Dorsolateral prefrontal cortex (tissue), 122 donors: ENCODE measurements at places on chromosomes 11 and 22. TPM values are rescaled to one million over a fixed set of nuclear protein-coding genes. Genes with fewer than 3 reads are reported as not detected.

The PKDREJ gene
- total RNA-seq = 0.10 TPM

The SMC1B gene
- not detected for total RNA-seq

The IGSF22 gene
- total RNA-seq = 2.4 TPM

The MFRP gene
- not detected for total RNA-seq

The MYO7A gene
- total RNA-seq = 11.7 TPM

The MS4A10 gene
- not detected for total RNA-seq

The WT1 gene
- total RNA-seq = not detected

The DGCR6L gene
- total RNA-seq = 52.7 TPM

The MPEG1 gene
- 2.2 TPM for total RNA-seq

The DEFB131B gene
- not detected for total RNA-seq

The PAX6 gene
- 28.9 TPM for total RNA-seq

The TREH gene
- total RNA-seq = not detected

The MSANTD2 gene
- total RNA-seq = 14.0 TPM

The MRPL21 gene
- total RNA-seq = 59.3 TPM

The KIAA1671 gene
- 42.9 TPM for total RNA-seq

The NDUFC2 gene
- total RNA-seq = 212 TPM

The GGTLC3 gene
- total RNA-seq = not detected

The PATE4 gene
- total RNA-seq = not detected

The CBLIF gene
- not detected for total RNA-seq

The ASRGL1 gene
- 94.4 TPM for total RNA-seq

The OSM gene
- 1.3 TPM for total RNA-seq

The ZBTB16 gene
- total RNA-seq = 230 TPM

The MIAT gene
- 271 TPM for total RNA-seq

The ZNF214 gene
- total RNA-seq = 4.1 TPM

The LRRC4C gene
- 58.3 TPM for total RNA-seq
